ENCODE measurements at places on chromosomes 5 and 9.

- DNase-seq: no peak
Observed at GRCh38 chr5:127650022-127650421, 1.1 kb downstream of the CTXN3 start.

DNA sequence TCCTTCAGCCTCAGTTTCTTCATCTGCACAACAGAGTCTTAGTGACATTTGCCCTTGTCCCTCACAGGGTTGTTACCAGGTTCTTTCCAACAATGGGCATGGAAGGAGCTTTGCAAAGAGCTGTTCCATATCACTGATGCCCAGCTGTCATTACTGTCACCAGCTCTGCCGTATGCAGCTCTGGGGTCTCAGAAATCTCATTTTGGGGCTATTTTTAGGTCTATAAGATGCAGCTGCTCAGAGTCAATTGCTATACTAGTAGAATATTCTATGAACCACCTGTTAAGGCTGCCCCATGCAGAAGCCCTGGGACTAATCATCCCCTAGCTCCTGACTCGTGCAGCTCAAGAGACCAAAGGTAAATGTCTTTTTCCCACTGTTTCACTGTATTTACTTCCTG is 105.1 kb upstream of the TNPO1 start:
- no peak for DNase-seq

GRCh38 chr9:14089051-14089803 is 224.7 kb downstream of the NFIB start:
- DNase-seq: no peak

DNA sequence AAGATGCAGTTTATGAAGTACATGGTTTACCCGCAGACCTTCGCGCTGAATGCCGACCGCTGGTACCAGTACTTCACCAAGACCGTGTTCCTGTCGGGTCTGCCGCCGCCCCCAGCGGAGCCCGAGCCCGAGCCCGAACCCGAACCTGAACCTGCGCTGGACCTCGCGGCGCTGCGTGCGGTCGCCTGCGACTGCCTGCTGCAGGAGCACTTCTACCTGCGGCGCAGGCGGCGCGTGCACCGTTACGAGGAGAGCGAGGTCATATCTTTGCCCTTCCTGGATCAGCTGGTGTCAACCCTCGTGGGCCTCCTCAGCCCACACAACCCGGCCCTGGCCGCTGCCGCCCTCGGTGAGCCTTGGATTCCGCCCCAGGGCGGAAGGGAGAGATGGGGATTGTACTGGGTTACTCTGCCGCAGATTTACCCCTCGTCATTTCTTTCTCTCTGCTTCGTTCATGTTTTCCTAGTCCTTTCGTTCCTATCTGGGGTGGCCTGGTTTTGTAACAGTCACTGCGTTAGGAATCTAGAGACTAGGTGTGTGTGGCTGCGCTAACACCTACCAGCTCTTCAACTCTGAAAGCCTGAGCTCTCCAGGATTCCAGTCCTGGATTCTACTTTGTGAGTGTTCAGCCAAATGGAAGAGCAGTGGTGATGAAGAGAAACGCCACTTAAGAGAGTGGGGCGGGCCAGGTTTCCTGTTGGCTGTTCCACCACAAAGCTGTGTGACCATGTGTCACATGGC is 638 bp downstream of the MRPS30 start:
- DNase-seq: no peak

GRCh38 chr5:149631506-149631905 is 50.2 kb downstream of the ARHGEF37 start:
- DNase-seq: no peak

GRCh38 chr5:67299231-67299735 is 102.7 kb upstream of the CD180 start:
- peak; percentile 91 for DNase-seq

DNA sequence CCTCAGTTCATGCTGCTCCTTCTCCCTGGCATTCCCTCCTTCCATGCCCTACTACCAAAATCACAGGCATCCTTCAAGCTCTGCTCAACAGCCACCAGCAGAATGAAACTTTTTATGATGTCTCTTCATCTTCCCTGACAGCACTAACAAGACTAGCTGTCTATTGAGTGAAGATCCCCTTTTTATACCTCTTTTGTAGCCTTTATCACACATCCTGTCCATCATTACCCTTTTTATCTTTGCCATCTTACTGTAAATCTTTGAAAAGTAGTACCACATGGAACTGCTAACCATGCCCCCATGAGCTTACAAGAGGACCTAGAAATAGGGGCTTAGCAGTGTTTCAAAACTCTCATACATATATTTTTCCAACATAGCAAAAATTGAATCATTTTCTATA is 10.8 kb upstream of the ADRB2 start:
- no peak for DNase-seq

Measured in fibroblast of skin of left biceps (primary cell).